ENCODE measurements at places on chromosomes 5 and 9.

DNA sequence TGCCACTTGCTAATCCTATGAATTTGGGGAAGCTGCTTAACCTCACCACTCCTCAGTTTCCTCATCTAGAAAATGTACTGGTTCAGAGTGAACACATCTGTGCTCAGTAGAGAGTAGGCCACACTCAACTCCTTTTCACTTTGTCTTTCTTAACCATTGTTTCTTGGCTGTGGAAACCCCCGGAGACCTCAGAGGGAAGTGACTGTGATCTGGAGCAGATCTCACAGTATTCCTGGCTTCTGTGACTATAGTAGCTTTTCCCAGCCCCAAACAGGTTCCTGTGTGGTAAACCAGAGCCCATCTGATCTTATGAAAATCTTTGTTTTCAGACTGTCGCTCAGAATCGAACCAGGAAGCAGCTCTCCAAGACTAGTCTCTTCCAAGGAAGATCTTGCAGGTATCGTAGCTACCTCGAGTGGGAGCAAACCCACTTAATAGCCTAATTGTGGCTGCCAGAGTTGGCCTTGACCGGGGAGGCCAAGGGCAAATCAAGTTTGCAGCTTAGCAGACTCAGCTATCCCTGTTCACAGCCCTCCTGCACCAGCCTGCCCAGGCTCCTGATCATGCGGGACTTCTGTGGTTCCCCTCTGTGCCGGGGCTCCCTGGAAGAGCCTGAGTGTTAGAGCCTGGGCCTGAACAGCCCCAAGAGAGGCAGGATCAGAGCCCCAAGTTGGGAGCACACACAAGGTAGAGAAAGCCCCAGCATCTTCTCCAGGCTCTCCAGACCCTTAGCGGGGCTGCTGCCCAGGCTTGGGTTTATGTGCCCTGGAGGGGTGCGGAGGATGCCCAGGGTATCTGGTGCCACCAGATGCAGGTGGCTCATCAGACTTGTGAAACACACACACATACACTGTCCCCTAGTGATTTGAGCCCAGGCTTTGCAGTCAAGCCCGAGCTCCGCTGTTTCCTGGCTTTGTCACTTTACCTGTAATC lies 52.2 kb upstream of the ANGPTL2 start:
- DNase-seq = no peak

GRCh38 chr5:61344187-61344944 lies 12.3 kb downstream of the ZSWIM6 start:
- no peak for DNase-seq

DNA sequence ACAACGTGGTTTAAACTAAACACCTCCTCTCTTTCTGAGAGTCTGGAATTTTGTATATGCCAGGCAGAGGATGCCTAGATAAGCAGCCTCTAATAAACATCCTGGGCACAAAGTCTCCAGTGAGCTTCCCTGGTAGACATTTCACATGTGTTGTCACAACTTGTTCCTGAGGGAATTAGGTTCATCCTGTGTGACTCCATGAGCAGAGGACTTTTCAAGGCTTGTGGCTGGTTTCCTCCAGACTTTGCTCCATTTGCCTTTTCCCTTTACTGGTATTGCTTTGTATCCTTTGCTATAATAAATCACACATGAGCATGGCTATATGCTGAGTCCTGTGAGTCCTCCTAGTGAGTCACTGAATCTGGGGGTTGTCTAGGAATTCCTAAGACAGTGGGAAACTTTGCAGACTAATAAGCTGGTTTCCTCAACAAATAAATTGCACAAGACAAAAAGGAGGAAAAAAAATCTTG lies 77.4 kb downstream of the NR2F1-AS1 start:
- no peak for DNase-seq

DNA sequence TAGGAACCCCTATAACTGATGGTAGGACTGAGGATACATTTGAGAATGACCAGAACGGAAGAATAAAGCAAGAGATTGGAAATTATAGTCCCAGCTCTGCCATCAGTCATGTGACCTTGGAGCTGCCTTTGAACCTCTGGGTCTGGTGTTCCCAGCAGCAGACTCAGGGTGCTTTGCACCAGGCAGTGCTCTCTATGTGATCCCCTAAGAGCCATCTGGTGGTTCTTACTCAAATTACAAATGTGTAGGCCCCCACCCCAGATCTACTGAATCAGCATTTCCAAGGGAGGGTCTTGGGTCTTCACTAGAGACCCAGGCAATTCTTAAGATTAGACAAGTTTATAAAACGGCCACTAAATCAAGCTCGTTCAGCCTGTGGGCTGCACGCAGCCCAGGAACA lies 40.2 kb upstream of the PRDM12 start:
- no peak for DNase-seq

GRCh38 chr9:12771891-12772290 lies 2.9 kb upstream of the LURAP1L start:
- DNase-seq = no peak

DNA sequence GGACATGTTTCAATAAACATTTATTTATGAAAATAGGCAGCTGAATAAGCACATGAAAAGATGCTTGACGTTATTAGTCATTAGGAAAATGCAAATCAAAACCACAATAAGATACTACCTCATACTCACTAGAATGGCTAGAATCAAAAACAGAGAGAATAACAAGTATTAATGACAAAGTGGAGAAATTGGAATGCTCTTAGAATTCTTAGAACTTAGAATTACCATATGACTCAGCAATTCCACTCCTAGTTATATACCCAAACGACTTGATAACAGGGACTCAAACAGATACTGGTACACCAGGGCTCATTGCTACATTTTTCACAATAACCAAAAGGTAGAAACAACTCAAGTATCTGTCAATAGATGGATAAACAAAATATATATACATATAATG lies 15.1 kb upstream of the TRIM36 start:
- no peak for DNase-seq

DNA sequence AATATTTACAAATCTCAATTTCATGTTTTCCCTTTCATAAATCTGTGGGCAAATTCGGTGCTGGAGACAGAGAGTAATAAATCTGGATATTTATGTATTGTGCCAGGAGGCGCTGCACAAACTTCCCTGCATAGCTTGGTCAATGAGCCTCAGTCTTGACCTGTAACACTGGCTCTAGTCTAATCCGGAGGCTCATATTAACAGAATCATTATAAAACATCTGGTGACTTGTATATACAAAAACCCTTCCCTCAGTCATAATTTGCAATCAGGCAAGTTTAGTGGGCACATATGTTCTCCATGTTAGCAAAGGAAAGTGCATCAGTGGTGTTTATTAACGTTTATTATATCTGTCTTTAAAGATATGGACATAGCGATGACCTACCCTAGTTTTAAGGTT lies 104.0 kb upstream of the BNC2 start:
- no peak for DNase-seq

GRCh38 chr9:16515207-16515606 lies 355.3 kb downstream of the BNC2 start:
- DNase-seq = no peak

DNA sequence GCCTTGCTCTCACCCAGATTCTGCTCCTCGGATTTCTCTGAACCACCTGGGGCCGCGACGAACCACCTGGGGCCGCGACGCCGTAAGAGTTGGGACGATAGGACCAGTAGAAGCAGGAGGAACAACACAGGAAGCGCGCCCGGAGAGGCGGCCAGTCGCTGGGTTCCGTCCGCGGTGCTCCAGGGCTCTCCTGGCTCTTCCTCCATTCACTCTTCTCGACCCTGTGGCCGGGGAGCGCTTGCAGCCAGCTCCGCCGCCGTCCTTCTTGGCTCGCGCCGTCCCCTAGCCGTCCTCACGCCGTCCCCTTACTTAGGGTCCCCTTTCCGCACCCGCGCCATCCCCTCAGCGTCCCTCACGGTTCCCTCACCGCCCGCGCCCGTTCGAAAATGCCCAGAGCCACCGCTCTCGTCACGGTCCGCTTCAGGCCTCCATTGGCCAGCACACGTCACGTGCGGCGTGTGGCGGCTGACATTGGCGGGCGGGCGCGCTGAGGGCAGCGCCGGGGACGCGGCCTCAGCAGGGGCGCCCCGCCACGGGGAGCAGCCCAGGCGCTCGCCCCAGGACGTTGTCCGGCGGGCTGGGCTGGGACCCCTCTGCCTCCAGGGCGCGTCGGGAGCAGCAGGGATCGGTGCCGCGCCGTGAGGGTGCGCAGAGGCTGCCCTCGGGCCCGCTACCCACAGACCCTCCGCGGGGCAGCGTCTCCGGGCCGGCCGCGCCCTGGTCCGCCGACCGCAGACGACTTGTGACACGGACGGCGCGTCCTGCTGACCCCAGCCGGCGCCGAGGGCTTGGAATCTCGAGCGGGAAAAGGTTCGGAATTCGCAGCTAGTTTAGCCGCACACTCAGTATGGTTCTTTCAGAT lies 53.7 kb upstream of the PTPDC1 start:
- DNase-seq = peak; percentile 80

DNA sequence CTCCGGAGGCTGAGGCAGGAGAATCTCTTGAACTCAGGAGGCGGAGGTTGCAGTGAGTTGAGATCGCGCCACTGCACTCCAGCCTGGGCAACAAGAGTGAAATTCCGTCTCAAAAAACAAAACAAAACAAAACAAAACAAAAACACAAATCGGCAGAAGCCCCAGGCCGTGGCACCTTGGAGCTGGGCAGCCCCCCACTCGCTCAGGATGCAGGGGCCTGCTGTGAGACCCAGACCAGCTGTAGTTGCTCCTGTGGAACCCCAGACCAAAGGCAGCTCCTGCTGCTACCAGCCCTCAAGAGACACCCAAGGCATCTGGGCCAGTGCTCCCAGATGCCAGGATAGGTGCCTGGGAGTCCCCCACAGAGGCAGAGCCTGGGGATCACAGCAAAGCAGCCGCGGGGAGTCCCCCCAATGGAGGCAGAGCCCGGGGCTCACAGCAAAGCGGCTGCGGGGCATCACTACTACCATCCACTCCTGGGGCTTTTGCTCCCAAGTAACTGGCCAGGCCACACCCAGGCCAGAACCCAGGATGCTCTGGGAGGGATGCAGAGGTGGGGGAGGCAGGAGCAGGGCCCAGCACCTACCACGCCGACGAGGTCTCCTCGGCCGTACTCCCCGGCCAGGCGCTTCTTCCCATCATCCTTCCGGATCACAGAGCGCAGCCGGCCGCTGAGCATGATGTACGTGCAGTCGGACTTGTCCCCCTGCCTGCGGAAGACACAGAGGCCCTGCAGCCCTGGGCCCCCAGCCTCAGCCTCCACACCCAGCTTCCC lies 37.7 kb upstream of the NSMF start:
- DNase-seq = no peak

DNA sequence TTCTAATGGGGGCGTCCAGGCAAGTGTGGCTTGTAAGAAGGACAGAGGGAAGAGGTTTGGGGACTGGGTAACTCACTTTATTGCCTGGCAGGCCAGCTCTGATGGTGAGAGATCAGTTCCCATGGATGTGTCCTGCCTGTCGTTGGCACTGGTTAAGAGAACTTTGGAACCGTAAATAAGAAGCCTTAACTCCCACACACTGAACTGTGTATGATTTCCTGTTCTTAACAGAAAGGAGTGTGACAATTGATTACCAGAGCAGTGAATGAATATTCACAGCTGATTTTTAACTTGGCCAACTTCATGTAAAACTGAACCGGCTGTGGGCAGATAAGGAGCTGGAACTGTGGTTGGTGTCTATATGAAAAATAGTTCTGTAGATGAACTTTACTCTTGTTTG lies 63.2 kb downstream of the MEGF10 start:
- DNase-seq = no peak

GRCh38 chr9:114641967-114642366 lies 15.6 kb downstream of the TEX53 start:
- no peak for DNase-seq

GRCh38 chr9:123175854-123176629 lies 92.3 kb downstream of the STRBP start:
- DNase-seq = no peak

GRCh38 chr5:166561759-166562158 lies 1729.7 kb upstream of the WWC1 start:
- DNase-seq = no peak

DNA sequence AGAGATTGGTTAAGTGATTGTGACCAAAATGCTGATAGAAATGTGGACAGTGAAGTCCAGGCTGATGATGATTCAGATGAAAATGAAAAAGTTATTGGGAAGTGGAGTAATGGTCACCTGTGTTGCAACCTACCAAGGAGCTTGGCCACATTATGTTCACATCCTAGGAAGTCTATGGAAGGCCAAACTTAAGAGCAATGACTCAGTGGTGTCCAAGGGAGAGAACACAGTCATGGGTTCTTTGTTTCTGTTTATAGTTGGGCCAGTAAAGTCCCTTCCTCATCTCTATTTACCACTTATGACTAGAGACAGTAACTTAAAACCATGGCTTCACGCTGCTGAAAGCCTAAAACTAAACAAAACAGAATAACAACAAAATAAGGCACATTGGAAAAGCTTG lies 555.3 kb upstream of the DAB2 start:
- DNase-seq = no peak

DNA sequence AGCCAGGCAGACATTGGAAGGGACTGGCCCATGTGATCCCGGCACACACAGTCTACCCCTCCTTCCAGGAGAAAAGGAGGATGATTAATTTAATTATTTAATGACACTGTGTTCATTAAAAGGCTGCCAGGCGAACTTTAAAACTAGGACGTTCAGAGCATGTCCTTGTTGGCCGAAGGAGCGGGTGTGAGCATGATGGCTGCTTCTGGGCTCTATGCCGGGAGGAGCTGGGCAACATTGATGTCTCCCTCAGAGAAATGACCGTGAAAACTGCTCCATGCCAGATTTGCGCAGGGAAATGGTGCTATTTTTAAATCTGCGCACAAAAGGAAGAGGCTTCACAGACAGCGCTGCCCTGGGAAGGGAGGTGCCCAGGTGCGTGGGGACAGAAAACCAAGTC lies 284.9 kb upstream of the IRX4 start:
- no peak for DNase-seq

GRCh38 chr9:106897751-106898150 lies 34.8 kb downstream of the ZNF462 start:
- no peak for DNase-seq

GRCh38 chr5:80168388-80169028 lies 87.3 kb downstream of the SERINC5 start:
- no peak for DNase-seq

DNA sequence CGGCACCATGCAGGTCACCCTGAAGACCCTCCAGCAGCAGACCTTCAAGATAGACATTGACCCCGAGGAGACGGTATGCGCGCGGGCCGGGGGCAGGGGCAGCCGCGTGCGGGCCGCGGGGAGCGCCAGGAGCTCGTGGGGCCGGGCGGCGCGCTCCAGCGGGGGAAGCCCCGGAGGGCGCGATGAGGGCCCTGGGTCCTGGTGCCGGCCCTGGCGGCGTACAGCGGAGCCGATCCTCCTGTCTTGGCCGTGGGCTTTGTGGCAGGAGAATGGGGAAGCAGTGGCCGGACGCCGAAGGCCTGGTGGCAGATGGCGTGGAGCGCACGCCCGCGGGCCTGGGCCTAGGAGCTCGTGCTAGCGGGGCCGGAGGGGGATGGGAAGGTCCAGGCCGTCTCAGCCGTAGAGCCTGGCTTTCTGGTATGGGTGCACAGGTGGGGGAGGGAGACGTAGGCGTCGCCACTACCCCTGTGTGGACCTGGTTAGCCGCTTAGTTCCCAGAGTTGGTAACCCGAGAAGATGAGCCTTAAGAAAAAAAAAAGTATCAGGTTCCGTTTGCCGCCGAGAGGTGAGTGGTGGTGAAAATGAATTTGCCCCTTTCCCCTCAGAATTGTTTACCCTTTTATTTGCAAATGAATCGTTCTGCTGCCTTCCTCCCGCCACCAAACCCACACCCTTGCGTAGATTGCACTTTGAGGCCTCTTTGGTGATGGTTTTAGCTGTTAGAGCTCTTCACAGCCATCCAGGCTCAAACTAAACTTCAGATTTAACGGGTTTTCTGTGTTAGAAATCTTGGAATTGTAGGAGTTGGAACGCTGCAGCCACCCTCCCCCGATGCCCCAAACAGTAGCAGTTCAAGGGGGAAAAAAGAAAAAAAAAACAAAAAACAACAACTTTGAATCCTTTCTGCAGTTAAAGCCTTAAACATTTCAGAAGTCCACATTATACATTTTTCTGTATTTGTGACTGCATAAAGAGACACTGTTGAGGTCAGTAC lies 841 bp downstream of the RAD23B start:
- peak; percentile 60 for DNase-seq

Data from stimulated activated naive CD4-positive, alpha-beta T cell treated with Interleukin-2 at 50 U/mL for 16 hours (primary cell).